A172 (cell line): ENCODE measurements at places on chromosomes 6 and 20. TPM values are rescaled to one million over a fixed set of nuclear protein-coding genes. Genes with fewer than 3 reads are reported as not detected.

GRCh38 chr6:133376743-133377142, 135.6 kb downstream of the EYA4 start:
- DNase-seq, result no peak

GRCh38 chr6:156916130-156916801, 139.1 kb downstream of the ARID1B start:
- no peak for DNase-seq

GRCh38 chr6:56570413-56571359, 72.0 kb downstream of the DST start:
- DNase-seq, result no peak

DNA sequence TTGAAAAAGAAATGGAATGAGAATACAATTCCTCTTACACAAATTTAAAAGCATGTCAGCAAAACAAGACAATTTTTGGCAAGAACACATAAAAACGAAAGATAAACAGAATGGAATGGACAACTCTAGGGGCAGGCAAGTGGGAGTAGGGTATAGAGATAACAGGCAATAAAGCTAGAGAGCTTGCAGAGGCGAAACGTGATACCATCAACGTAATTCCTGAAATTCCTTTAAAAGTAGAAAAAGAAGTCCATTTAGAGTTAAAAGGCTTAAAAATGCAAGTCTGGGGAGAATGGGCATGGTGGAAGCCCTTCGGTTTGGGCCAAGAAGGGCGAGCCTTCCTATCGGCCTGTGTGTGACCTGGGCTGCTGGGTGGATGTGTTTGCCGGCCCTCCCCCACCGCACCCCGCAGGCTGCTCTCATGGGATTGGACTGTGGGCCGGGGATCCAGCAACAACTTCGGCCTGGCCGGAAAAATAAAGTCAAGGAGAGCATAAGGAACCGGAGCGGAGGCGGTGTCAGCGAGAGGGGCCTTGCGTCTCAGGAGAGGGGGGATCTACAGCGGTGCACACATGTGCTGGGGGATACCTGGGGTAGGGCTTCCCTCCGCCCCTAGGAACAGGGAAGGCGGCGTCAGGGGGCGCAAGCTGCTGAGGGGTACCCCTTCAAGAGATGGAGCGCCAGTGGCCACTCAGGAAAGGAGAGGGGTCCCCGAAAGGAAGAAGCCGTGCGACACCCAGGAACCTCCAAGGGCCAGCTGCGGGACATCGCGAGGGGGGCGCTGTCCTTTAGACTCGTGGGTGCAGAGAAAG, 4.1 kb downstream of the TMEM239 start:
- no peak for DNase-seq

- no peak for DNase-seq
These were observed 381.0 kb downstream of the MAFB start for GRCh38 chr20:40307997-40308396.

DNA sequence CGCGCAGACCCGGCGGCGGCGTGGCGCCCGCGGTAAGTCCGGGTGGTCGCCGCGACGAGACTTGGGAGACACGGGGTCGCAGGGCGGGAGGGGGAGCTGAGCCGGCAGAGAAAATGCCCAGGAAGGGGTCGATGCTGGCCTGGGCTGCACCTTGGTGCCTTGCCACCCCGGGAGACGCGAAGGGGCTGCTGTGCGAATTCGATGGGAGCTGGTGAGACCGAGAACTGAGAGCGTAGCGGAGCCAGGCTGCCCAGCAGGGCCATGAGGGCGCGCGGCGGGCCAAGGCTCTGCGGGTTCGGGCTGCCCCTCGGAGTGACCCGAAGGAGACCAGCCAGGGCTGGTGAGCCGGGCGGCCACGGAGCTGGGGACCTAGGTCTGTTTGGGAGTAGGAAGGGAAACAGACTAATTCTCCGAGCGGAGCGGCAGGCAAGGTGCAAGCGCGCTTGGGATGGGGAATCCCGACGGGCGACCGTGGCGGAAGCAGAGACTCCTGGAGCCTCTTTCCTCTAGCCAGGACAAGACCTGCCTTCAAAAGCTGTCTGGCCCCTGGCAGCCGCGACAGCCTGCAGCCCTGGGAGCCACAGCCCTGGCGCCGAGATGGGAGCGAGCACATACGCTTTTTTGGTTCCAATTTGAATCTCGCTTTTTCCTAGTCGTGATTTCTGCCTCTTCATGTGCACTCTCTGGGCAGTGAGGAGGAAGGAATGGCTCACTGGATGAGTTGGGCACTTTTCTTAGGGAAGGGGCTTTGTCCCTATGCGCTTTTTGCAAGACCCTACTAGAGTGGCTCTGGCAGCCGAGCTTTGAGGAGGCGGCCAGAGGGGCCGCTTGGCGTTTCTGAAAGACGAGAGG, 691 bp downstream of the SYNDIG1 start:
- peak; percentile 32 for DNase-seq

Gene MPIG6B
- total RNA-seq, result not detected in 2 replicates

Gene TEAD3
- total RNA-seq, result 10.9 and 12.3 TPM in 2 replicates

Gene MAP1LC3A
- total RNA-seq, result 27.6 and 46.1 TPM in 2 replicates
